ENCODE measurements at places on chromosomes 6 and 20.
A peak's percentile ranks its signal among the peaks of the same experiment; 100 is the strongest.

DNA sequence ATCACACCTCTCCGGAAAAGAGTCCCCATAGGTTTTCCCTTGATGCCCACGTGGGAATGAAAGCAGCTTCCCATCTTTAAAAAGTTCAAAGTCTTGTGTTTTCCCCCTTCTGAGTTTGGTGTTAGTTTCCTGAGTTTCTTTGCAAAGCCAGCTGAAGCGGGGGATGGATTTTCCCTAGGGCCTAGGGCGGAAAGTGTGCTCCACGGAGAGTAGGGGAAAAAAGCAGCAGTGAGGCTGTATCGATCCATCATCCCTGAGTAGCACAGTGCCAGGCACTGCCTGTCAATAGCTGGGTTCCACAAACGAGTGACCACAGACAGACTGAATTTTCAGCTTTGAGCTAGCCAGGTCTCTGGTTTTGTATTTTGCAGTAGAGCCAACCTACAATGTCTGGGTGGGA, 1.3 kb downstream of the DAAM2 start:
- DNase-seq, result no peak

- no peak for DNase-seq
Observed at GRCh38 chr20:3199976-3200755, 4.3 kb downstream of the DDRGK1 start.

GRCh38 chr20:51545515-51545914, 3.0 kb upstream of the NFATC2 start:
- no peak for DNase-seq

GRCh38 chr6:169640351-169640852, 61.4 kb downstream of the WDR27 start:
- no peak for DNase-seq

DNA sequence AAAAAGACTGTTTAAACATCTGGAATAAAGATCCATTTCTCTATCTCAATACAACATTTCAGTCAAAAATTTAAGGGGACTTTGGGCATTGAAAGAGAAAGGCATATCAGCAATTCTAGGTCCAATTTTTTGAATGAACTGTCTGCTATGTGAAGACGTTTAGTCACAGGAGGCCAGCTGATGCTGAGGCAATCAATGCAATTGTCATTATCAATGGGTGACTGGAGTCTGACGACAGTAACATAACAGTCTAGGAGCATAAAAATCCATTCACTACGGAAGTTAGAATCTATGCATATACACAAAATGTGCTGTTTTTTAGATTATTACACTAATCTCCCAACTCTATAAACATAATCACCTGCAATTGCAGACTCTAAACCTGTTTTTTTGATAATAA, 37.8 kb downstream of the TENT5A start:
- DNase-seq, result no peak

GRCh38 chr6:148074738-148075137, 267.9 kb upstream of the SASH1 start:
- DNase-seq, result no peak

DNA sequence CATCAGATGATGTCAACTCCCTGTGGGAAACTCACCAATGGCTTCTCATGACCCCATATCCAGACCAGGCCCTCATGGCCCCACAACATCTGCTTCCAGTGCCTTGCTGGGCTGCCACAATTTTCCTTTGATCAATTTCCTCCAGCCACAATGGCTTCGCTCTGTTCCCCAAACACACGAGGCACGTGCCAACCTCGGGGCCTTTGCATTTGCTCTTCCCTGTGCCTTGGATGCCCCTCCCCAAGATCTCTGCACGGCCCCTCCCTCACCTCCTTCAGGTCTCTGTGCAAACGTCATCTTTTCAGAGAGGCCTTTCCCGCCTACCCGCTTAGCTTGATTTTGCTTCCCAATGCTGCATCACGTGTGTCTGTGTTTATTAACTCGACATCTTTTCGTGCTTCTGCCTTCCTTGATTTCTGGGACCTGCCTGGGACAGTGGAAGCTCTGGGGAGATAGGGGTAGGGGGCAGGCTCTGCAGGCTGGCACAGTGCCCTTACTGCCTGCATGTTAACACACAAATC, 13.1 kb downstream of the PEDS1 start:
- DNase-seq, result no peak

- no peak for DNase-seq
Observed at GRCh38 chr20:4985658-4986057, 15.7 kb downstream of the SLC23A2 start.

GRCh38 chr6:139147628-139148027, 12.7 kb downstream of the HECA start:
- no peak for DNase-seq

- DNase-seq, result no peak
Observed at GRCh38 chr6:44071670-44072451, 55.4 kb downstream of the MRPL14 start.

- peak; percentile 35 for DNase-seq
Observed at GRCh38 chr6:7052443-7053011, 55.2 kb upstream of the RREB1 start.

DNA sequence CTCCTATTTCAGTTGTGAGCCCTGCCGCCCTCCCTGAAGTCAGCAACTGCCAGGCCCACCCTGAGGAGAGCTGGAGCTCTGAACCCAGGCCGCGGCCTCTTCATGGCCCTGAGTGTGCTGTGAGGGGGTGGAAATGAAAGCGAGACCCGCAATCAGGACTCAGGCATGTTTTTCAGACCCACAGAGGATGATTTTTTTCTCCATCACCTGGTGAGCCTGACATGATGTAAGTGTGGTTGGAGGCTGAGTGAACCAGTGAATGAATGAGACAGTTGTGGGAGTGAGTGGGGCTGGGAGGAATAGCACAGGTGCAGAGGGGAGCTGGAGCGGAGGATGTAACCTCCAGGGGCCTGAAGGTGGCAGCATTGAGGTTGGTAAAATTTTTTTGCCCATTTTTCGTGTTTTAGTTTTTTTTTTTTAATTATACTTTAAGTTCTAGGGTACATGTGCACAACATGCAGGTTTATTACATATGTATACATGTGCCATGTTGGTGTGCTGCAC, 18.3 kb downstream of the RAET1L start:
- peak; percentile 39 for DNase-seq

DNA sequence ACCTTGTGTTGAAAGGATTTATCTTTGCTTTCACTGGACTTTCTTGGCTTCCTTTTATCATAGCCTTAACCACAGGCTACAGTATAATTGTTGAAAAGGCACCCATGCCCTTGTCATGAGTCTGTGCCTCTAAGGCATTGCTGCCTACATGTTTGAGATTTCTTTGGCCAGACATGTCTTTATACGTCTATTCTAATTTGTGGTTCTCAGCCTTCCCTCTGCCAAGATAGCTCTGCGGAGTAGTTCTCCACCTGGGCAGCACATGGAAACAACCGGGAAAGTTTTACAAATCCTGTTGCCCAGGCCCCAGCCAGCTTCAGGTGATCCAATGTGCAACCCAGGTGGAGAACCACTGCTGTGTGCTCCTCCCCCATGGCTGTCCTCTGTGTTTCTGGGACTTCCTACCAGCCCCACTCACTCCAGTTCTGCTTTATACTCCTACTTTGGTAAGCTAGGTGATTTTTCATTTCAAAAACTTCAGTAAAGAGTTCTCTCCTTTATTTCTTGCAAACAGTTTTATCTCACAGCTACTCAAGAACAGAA, 159.6 kb upstream of the MYLIP start:
- no peak for DNase-seq

- DNase-seq, result no peak
Observed at GRCh38 chr6:128848212-128848935, 34.6 kb upstream of the LAMA2 start.

GRCh38 chr6:7142918-7143475, 35.2 kb downstream of the RREB1 start:
- DNase-seq, result no peak

All from CD8-positive, alpha-beta T cell (primary cell).